IMR-90 (cell line): ENCODE measurements at places on chromosomes 4 and X. TPM values are rescaled to one million over a fixed set of nuclear protein-coding genes. Genes with fewer than 3 reads are reported as not detected.

DNA sequence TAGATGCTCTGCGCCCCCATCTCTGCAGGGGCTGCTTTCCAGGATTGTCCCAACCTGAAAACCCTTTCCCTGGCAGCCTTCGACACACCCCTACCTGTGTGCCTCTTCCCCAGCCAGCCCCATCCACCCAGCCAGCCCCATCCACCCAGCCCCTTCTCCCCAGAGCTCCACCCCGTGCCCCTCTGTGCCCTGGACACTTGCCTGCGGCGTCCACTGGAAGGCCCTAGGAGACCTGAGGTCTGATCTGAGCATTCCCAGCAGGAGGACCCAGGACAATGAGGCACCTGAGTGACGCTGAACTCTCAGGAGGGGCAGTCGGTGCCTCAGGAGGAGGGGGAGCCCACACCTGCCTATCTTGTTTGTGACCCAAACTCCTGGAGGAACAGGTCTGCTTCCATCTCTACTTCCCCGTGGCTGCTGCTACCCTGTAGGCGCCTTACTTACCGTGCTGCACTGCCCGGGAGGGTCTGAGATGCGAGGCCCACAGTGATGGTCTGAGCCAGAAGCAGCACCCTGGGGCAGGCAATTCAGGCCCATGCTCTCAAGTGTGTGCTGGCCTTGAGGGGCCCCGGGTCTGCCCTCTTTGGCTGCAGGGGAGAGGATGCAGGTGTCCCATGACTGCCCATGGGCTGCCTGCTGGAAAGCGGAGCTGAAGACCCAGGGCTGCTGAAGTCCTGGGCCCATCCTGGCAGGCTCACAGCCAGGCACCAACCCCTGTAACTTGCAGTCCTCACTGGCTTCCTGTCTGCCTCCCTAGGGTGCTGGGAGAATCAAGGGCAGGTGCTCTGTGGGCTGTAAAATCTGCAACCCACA lies 4.9 kb downstream of the LRPAP1 start:
- H3K4me1 ChIP-seq, result peaks cover 10% of the 10 kb centered on the region
- H3K4me3 ChIP-seq, result no peak overlapping the region
- DNase-seq, result no peak
- H3K27me3 ChIP-seq, result no peaks in the 10 kb centered on the region
- peaks cover 33% of the 10 kb centered on the region for H3K36me3 ChIP-seq
- H3K27ac ChIP-seq, result no peak overlapping the region

DNA sequence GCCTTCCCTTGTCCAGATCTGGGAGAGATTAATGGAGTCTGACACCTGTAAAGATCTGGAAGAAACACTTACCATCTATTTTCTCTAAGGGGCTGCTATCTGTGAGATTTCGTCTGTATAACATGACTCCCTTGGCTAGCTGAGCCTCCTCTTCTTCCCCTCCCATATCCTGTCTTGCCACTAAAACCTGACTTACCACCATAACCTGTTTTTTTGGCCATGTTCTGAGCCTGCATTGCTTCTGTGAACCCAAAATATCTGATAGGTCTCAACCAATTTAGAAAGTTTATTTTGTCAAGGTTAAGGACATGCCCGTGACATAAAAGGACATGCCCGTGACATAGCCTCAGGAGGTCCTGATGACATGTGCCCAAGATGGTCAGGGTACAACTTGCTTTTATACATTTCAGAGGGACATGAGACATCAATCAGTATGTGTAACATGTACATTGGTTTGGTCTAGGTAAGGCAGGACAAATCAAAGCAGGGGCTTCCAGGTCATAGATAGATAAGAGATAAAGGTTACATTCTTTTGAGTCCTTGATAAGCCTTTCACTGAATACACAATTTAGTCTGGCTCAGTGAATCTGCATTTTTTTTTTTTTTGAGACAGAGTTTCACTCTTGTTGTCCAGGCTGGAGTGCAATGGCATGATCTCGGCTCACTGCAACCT lies 11.4 kb downstream of the MGST2 start:
- no peak for DNase-seq
- no peaks in the 10 kb centered on the region for H3K27me3 ChIP-seq
- H3K4me3 ChIP-seq, result no peak overlapping the region
- no peaks in the 10 kb centered on the region for H3K4me1 ChIP-seq
- no peaks in the 10 kb centered on the region for H3K36me3 ChIP-seq
- H3K27ac ChIP-seq, result no peak overlapping the region

DNA sequence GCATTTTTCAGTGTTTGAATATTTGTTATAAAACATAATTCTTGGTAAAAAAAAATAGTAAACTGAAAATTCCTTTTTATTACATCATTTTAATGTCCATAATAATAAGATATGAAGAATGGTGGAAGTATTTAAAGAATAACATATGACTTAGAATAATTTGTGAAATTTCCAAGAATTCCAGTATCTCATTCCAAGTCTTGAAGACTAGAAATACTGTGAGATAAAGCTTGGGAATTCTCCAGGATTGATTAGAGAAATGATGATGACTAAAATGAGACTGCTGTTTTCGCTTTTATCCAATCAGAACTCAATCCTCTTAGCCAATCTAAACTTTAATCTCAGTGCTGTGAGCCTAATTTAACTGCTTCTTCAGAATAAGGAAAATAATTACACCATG lies 184.2 kb upstream of the HCCS start:
- H3K36me3 ChIP-seq, result no peaks in the 10 kb centered on the region
- H3K4me1 ChIP-seq, result peaks cover 4% of the 10 kb centered on the region
- peak; percentile 58 for DNase-seq
- no peak overlapping the region for H3K4me3 ChIP-seq
- no peaks in the 10 kb centered on the region for H3K27me3 ChIP-seq
- H3K27ac ChIP-seq, result no peak overlapping the region

GRCh38 chr4:27629532-27630225 lies 769.0 kb downstream of the STIM2 start:
- no peak for DNase-seq
- H3K36me3 ChIP-seq, result no peaks in the 10 kb centered on the region
- H3K27ac ChIP-seq, result no peak overlapping the region
- H3K4me1 ChIP-seq, result no peaks in the 10 kb centered on the region
- no peak overlapping the region for H3K4me3 ChIP-seq

Gene GUCY1B1
- polyA plus RNA-seq, result 2.6 and 3.8 TPM in 2 replicates

DNA sequence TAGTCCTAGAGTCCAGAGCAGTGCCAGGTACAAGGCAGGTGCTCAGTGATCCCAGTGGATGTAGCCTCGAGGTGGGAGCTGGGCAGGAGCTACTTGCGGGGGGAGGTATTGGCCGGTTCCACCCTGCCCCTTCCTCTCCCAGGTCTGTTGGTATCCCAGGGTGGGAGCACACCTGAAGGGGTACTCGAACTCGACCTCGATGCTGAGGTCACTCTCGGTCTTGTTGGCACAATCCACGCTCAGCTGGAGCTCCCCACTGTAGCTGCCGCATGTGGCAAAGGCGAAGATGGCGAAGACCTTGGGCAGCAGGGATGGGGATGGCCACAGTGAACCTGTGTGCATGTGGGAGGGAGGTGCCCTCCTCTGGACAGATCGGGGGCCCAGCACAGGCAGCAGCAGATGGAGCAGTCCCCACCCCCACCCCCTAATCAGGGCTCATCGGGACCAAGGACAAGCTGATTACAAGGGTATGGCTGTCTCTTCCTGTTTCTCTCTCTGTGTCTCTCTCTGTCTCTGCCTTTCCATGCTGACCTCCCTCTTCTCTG lies 2.4 kb downstream of the SYP start:
- H3K36me3 ChIP-seq, result no peaks in the 10 kb centered on the region
- no peaks in the 10 kb centered on the region for H3K4me1 ChIP-seq
- H3K27me3 ChIP-seq, result peaks cover 4% of the 10 kb centered on the region; the same call in 1 of the 2 replicates
- H3K27ac ChIP-seq, result no peak overlapping the region

- no peak for DNase-seq
- no peak overlapping the region for H3K4me3 ChIP-seq
- no peak overlapping the region for H3K27ac ChIP-seq
- no peaks in the 10 kb centered on the region for H3K36me3 ChIP-seq
- H3K4me1 ChIP-seq, result no peaks in the 10 kb centered on the region
These were observed 136.5 kb upstream of the CPEB2 start for GRCh38 chr4:14865804-14866203.

DNA sequence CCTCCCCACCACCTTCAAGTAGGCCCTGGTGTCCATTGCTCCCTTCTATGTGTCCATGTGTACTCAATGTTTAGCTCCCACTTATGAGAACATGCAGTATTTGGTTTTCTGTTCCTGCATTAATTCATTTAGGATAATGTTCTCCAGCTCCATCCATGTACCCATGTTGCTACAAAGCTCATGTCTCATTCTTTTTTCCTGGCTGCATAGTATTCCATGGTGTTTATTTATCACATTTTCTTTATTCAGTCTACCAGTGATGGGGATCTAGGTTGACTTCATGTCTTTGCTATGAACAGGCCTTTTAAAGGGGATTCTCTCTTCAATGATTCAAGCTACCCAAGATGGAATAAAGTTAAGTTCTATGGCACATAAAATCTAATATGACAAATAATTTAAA lies 119.6 kb downstream of the PPP3CA start:
- no peak overlapping the region for H3K4me3 ChIP-seq
- H3K27ac ChIP-seq, result no peak overlapping the region
- no peaks in the 10 kb centered on the region for H3K36me3 ChIP-seq

- H3K4me1 ChIP-seq, result peaks cover 3% of the 10 kb centered on the region; the same call in 1 of the 2 replicates
- no peak overlapping the region for H3K4me3 ChIP-seq
- H3K27me3 ChIP-seq, result no peaks in the 10 kb centered on the region
- peak overlapping the region; percentile 2; the same call in 1 of the 2 replicates for H3K27ac ChIP-seq
These were observed 73.5 kb upstream of the ZFP42 start for GRCh38 chr4:187921946-187922623.

Gene HDX
- 1.3 and 1.8 TPM in 2 replicates for polyA plus RNA-seq

DNA sequence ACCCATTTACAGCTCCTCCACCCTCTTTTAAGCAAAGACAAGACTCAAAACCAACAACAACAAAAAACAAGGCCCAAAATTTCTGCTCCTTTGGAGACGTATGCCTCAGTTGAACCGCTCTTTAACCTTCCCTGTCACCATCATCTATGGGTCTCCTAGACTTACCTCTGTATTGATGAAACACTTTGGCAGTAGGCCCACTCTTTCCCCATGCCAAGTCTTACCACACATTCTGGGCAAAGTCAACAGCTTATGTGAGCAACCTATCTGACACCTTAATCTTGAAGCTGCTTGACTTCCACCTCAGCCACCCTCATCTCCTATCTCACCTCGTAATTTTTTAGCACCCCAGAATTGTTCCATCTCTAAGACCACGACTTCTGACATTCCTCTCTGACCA lies 99.7 kb upstream of the CXorf66 start:
- no peaks in the 10 kb centered on the region for H3K4me1 ChIP-seq
- no peaks in the 10 kb centered on the region for H3K27me3 ChIP-seq
- no peak overlapping the region for H3K27ac ChIP-seq
- no peaks in the 10 kb centered on the region for H3K36me3 ChIP-seq

DNA sequence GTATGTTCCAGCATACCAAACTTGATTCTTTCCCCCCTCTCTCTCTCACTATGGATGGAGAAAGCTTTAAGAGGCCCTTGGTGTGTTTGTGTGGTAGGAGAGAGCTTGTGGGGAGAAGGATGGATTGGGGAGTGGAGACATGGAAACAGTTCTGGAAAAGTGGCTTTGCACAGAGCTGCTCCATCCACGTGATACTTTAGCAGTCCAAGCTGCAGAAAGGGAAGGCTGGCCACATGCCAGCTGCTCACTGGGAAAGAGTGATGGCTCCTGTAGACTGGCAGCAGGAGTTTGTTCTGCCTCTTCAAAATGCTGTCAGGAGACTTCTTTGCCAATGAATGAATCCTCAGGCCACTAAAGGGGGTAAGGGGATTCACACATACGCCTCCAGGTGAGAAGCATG lies 21.7 kb upstream of the SEC24B start:
- H3K27me3 ChIP-seq, result no peaks in the 10 kb centered on the region
- no peak overlapping the region for H3K4me3 ChIP-seq
- H3K4me1 ChIP-seq, result no peaks in the 10 kb centered on the region
- H3K27ac ChIP-seq, result no peak overlapping the region

Gene RTL5
- 1.9 and 2.5 TPM in 2 replicates for polyA plus RNA-seq

Gene NEUROG2
- polyA plus RNA-seq, result not detected in 2 replicates

DNA sequence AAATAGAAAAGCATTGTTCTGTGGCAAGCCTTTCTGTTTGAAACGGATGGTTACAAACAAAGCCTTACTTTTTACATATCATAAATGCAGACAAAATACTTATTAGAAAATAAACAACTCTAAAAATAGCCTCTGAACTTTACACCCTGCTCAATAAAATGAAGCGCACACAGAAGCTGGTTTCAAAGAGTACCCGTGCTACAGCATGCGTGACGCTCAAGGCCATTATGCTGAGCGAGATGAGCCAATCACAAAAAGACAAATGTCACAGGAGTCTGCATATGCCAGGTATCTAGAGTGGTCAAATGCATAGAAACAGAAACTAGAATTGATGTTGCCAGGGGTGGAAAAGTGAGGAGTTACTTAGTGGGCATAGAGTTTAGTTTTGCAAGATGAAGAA lies 326.5 kb upstream of the GATB start:
- H3K36me3 ChIP-seq, result no peaks in the 10 kb centered on the region
- no peak for DNase-seq
- no peak overlapping the region for H3K4me3 ChIP-seq
- peaks cover 19% of the 10 kb centered on the region for H3K27me3 ChIP-seq
- no peaks in the 10 kb centered on the region; the same call in 1 of the 2 replicates for H3K4me1 ChIP-seq

GRCh38 chr4:161525121-161525520 lies 638.7 kb downstream of the FSTL5 start:
- no peak for DNase-seq
- H3K4me3 ChIP-seq, result no peak overlapping the region
- H3K36me3 ChIP-seq, result no peaks in the 10 kb centered on the region
- H3K27ac ChIP-seq, result no peak overlapping the region

GRCh38 chrX:39450234-39450977 lies 647.4 kb downstream of the BCOR start:
- H3K4me1 ChIP-seq, result no peaks in the 10 kb centered on the region
- H3K27ac ChIP-seq, result no peak overlapping the region
- no peaks in the 10 kb centered on the region for H3K36me3 ChIP-seq
- H3K4me3 ChIP-seq, result no peak overlapping the region
- peaks cover 26% of the 10 kb centered on the region for H3K27me3 ChIP-seq
- DNase-seq, result no peak

- H3K4me1 ChIP-seq, result peaks cover 5% of the 10 kb centered on the region
- H3K36me3 ChIP-seq, result no peaks in the 10 kb centered on the region
These were observed 514.5 kb upstream of the SLIT2 start for GRCh38 chr4:19736968-19737756.

DNA sequence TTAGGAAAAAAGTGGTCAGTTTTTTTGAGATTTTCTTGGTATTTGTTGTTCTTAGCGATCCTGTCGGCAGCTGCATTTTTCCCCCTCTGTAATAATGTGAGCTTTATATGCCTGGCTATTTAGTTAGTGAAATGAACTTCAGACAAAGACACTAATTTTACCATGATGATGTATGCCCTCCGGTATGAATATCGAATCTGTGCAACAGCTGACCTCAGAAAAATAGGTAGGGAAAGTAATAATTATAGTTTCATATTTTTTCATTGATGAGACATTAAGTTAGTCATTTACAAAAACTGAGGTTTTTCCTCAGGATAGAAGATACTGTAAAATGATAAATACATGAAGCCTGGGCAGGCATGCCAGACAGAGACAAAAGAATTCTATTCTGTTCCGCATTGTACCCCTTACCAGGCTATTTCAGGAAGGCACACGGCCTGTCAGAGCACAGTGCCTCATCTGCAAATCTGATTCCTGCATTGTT lies 155.8 kb downstream of the SHROOM3 start:
- peaks cover 13% of the 10 kb centered on the region for H3K4me1 ChIP-seq
- peak overlapping the region; percentile 20; the same call in 1 of the 2 replicates for H3K27ac ChIP-seq
- no peaks in the 10 kb centered on the region for H3K27me3 ChIP-seq

Gene ADH6
- polyA plus RNA-seq, result not detected in 2 replicates

- DNase-seq, result no peak
- H3K27me3 ChIP-seq, result no peaks in the 10 kb centered on the region
- H3K4me1 ChIP-seq, result no peaks in the 10 kb centered on the region
- no peak overlapping the region for H3K4me3 ChIP-seq
These were observed 22.0 kb downstream of the C4orf54 start for GRCh38 chr4:99635601-99636000.

Gene DIPK2B
- polyA plus RNA-seq, result not detected in 2 replicates
